Esophagus muscularis mucosa (tissue), 4 donors: ENCODE measurements at places on chromosomes 7 and 10. TPM values are rescaled to one million over a fixed set of nuclear protein-coding genes. Genes with fewer than 3 reads are reported as not detected.

The CHST15 gene
- 48.2 TPM for total RNA-seq

The EPHB6 gene
- total RNA-seq: 5.6 TPM

The OR2A12 gene
- not detected for total RNA-seq

The AOC1 gene
- 0.23 TPM for total RNA-seq

The ACBD7 gene
- total RNA-seq: not detected

The SLC26A4 gene
- 0.50 TPM for total RNA-seq

The ATRNL1 gene
- total RNA-seq: 7.6 TPM

The ESYT2 gene
- 166 TPM for total RNA-seq

The SPDYE18 gene
- 1.7 TPM for total RNA-seq

The FAM25C gene
- total RNA-seq: not detected

The HOXA7 gene
- total RNA-seq: 1.7 TPM

The KCNMA1 gene
- 245 TPM for total RNA-seq

The HOXA13 gene
- not detected for total RNA-seq

The ATP6V0A4 gene
- not detected for total RNA-seq

The CACNB2 gene
- total RNA-seq: 108 TPM

The MYO3A gene
- not detected for total RNA-seq

The DBF4 gene
- total RNA-seq: 9.8 TPM

The GLCCI1 gene
- total RNA-seq: 3.9 TPM
